ENCODE measurements at places on chromosomes 6 and 20.

GRCh38 chr6:97067045-97067444, 142.5 kb downstream of the KLHL32 start:
- no peak for DNase-seq

GRCh38 chr6:158649289-158650143, at the start of gene SYTL3:
Gene SYTL3, plus strand, starts transcription at chr6:158650054. Its CDS starts 13,215 bp downstream, at chr6:158663269.
- peak; percentile 67 for DNase-seq

DNA sequence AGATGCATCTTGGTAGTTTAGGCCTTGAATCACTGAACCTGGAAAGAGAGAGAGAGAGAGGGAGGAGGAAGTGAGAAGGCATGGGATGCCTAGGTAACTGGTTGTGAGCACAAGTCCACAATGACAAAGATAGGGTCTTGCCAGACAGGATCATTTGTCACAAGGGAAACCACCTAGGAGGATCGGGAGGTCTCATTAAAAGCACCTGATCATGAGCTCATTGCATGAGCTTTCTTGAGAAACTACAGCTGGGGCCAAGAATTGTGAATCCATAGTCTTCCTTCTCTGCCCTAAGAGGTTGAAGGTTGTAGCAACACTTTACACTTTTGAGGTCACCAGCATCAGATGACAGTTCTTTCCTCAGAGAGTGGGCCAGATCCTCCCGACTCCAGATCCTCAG, 195.7 kb downstream of the CD83 start:
- DNase-seq = no peak

DNA sequence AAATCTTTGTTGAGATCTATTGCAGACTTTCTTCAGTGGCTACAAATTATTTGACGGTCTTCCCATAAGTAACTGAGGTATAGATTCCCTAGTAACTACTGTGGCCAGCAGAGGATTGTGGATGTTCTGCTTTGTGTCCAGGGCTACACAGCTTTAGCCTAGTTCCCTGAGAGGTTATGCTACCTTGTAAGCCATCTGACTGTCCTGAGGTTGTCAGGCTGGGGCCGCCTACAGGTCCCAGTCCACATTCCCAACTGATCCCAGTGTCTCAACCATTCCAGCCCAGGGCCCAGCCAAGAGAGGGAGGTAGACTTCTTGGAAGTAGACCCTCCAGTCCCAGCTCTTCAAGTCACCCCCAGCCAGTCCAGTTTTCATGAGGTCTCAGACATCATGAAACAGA, 57.7 kb downstream of the BANF2 start:
- no peak for DNase-seq

- no peak for DNase-seq
Measured at GRCh38 chr20:41344477-41344876, 3.9 kb downstream of the LPIN3 start.

- no peak for DNase-seq
Measured at GRCh38 chr6:39289490-39289889, 24.7 kb downstream of the KCNK17 start.

DNA sequence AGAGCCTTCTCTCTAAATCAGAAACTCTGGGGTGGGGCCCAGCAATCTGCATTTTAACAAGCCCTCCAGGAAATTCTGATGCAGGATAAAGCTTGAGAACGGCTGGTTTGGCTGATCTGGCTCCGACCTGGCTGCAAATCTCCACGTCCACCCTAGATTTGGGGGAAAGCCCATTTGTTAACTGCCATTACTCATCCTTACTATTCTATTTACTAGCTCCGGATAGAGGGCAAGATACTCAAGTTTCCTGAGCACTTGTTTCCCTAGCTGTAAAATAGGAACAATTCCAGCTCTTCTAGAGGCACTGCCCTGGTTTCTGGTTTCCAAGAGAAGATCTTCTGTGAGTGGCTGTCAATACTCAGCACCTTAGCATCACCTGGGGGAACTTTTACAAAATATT, 44.4 kb downstream of the DAAM2 start:
- DNase-seq = no peak

DNA sequence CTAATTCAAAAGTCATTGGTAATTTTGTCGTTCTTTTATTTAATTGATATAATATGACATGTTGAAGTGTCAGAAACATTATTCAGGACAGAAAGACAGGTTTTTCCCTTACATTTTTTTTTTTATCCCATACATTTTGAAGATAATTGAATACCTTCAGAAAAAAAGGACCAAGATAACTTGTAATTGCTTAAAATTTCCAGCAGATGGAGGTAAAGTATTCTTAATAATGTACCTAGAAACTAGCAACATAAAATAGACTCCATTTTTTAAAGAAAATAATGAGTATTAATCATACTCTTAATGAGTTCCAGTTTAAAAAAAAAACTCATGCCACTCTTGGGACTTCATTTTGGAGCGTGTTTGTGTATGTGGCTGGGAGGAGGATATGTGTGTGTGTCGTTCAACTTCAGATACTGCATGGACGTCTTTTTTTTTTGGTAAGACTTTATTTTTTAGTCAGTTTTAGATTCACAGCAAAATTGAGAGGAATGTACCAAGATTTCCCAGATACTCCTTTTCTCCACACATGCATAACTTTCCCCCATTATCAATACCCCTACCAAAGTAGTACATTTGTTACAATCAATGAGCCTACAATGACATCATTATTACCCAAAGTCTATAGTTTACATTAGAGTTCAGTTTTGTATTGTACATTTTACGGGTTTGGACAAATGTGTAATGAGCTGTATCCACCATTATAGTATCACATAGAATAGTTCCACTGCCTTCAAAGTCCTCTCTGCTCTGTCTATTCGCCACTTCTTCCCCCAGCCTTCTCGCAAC, 79.4 kb downstream of the ROS1 start:
- peak; percentile 52 for DNase-seq

- no peak for DNase-seq
Measured at GRCh38 chr6:158244373-158244772, 67.9 kb upstream of the TULP4 start.

DNA sequence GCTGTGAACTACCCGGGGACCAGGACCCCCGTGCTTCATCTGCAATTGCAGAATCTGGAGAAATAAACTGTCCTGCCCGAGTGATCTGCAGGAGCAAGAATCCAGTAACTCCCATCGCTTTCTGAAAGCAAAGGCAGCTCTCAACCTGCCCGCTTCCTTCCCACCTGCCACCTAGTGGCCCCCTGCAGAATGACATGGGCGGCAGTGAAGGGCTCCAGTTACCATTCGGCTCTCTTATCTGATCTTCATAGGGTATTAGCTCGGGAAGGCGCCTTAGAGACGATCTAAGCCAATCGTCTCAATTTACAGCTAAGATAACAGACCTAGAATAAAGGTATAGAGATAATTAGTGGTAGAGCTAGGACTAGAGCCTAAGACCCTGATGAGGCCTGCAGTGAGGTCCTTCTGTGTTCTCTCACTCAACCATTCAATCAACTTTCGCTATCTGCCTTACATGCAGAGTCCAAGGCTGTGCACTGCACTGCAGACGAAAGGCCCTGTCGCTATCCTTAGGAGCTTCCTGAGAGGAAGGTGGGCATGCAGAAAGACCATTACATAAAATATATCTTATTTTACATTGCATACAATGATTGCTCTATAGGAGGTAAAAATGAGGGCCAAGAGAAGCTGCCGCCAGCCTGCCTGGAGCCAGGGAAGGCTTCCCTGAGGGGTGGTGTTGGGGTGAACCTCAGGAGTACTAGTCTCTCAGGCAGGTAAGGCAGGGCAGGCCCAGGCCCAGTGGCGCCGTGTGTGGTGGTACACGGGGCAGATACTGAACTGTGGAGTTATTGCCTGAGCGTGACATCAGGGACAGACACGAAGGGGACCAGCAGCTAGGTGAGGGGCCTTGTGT, 7.1 kb upstream of the PSMG4 start:
- peak; percentile 94 for DNase-seq

DNA sequence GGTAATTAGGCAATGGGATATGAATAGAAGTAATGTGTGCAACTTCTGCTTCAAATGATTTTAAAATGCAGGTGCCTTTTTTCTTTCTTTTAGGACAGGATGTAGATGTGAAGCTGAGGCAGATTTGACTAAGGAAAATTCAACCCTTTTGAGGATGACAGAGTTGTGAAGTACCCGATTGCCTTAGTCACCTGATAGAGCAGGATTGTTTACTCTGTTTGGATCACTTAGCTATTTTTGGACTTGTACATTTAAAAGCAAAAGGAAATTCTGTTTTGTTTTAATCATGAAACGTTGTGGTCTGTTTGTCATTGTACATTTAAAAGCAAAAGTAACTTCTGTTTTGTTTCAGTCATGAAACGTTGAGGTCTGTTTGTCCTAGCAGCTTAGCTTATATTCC, 143.4 kb downstream of the FAM83B start:
- DNase-seq = no peak

DNA sequence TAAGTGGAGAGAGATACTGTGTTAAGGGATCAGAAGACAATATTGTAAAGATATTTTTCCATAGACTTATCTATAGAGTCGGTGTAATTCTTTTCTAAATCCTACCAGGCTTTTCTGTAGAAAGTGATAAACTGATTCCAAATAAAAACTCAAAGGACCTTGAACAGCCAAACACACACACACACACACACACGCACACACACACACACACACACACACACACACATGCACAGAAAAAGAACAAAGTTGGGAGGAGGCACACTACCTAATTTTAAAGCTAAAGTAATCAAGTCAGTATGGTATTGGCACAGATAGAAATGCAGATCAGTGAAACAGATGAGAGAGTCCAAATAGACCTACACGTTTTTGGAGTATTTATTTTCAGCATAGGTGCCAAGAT, 456.2 kb downstream of the CDC5L start:
- no peak for DNase-seq

DNA sequence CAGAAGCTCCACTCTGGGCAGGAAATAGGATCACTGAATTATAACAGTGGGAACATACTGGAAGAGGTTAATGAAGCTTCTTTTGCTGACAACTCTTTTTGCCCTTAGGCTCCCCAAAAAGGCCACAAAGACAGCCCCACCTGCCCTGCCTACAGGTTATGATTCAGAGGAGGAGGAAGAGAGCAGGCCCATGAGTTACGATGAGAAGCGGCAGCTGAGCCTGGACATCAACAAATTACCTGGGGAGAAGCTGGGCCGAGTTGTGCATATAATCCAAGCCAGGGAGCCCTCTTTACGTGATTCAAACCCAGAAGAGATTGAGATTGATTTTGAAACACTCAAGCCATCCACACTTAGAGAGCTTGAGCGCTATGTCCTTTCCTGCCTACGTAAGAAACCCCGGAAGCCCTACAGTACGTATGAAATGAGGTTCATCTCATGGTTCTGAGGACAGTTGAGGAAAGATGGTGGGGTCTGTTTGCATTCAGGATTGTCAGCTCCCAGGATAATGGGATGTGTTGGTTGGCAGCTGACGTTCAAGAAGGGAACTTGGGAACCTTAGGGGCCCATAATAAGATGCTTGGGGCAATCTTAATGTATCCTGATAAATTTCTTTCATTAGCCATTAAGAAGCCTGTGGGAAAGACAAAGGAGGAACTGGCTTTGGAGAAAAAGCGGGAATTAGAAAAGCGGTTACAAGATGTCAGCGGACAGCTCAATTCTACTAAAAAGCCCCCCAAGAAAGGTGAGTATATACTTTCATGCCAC, 11.5 kb downstream of the BRD2 start:
- DNase-seq = no peak

- DNase-seq = no peak
Measured at GRCh38 chr6:10310826-10311225, 104.0 kb downstream of the TFAP2A start.

DNA sequence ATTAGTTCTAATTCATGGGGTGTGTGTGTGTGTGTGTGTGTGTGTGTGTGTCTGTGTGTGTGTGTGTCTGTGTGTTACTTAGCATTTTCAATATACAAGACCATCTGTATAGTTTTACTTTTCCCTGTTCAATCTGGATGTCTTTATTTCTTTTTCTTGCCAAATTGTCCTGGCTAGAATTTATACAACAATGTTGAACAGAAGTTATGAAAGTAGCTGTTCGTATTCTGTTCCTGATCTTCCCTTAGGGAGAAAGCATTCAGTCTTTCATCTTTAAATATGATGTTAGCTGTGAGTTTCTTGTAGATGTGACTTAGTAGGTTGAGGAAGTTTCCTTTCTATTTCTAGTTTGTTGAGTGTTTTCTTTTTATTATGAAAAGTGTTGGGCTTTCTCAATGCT, 334.7 kb upstream of the RNF24 start:
- no peak for DNase-seq

DNA sequence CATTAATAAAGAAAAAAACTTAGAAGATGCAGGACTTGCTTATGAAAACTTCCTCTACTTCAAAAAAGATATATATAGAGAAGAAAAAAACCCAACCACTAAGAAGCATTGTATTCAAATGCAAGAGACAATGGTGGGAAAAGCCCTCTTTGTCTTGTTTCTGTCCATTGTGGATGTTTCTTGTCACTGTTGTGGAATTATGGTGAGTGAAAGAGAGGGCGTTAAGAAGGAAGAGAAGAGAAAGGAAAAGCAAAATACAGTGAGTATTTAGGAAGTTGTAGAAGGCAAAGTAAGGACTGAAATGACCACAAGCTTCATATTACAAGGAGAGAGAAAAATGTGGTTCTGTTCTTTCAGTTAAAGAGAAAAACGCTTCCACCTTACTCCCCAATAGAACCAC, 14.1 kb upstream of the THBD start:
- DNase-seq = no peak

GRCh38 chr6:122222761-122223160, 176.7 kb upstream of the HSF2 start:
- DNase-seq = peak; percentile 4

GRCh38 chr6:15504581-15505350, 158.1 kb downstream of the DTNBP1 start:
- DNase-seq = peak; percentile 46

DNA sequence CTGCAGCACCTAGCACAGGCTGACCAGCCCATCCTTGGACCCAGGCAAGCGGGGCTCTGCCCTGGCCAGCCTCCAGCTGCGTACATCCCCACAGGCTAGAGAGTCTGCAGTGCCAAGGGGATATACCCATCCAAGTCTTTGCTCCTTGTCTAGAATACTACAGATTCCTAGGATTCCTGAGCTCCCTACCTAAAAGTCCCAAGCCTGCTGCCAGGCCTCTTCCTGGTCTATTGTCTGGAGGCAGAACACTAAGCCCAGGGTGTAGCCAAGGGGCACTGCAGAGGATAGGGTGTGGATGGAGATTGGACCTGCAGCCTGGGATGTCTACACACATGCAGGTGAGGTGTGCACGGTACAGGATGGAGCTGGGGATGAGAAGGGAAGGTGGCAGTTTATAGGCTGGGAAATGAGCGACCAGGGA, 90.0 kb upstream of the SIRPA start:
- no peak for DNase-seq

DNA sequence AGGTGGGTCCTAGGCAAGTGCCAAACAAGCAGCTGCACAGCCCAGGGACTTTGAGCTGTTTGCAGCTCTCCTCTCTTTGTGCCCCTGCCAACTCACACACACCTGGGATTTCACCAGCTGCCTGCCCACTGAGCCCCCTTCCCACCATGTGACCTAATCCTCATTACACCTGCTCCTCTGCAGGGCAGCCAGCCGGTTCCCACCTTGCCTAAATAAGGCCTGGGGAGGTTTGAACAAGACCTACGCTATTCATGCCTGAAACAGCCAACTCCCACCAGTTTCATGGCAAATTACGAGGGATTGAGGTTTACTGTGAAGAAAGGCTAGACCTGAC, 92.6 kb upstream of the SOX4 start:
- no peak for DNase-seq

GRCh38 chr6:128964233-128964755, 81.4 kb downstream of the LAMA2 start:
- no peak for DNase-seq

GRCh38 chr20:46708172-46708860, 1.1 kb upstream of the SLC2A10 start:
- DNase-seq = no peak
